ENCODE measurements at places on chromosomes 1 and 21.

DNA sequence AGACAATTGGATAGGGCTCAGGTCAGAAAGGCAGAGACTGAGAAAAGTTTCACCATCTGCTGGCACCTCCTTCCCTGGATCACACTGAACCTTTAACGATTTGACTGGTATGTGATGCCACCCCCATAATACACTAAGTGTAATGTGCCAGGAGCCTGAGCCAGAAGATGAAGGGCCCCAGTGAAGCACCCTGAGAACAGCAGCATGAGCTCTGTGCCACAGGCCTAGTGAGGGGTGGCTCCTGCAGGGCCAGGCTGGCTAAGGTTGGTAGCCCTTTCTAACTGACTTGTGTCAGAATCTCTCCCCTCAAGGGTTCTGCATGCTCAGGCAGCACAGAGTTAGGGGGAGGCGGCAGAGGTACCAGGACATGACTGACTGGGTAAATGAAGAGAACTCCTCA is 38.9 kb downstream of the ARHGEF11 start:
- DNase-seq = no peak

- DNase-seq = no peak
These were observed 6.9 kb upstream of the A3GALT2 start for GRCh38 chr1:33327587-33328325.

DNA sequence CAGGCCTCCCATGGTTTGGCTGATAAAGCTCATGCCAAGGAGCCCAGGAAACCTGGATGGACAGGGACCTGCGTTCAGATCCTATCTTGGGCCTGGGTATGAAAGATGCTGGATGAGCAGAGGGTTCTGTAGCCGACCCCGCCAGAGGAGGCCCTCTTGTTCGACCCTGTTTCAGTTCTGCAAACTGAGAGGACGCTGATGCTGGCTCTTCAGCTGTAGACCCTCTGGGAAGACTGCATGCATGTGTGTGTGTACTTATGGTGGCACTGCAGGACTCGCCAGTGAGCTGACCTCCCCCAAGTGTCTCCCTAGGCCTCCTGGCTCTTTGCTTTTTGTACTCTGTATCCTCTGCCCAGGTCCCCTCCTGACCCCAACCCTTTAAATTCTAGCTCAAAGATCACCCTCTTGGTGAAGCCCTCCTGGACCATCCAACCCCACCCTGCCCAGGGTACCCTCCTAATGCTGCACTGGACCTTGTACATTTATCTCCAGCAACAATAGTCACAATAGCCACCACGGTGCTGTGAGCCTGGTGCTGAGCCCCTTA is 1.6 kb downstream of the EPS8L3 start:
- no peak for DNase-seq

DNA sequence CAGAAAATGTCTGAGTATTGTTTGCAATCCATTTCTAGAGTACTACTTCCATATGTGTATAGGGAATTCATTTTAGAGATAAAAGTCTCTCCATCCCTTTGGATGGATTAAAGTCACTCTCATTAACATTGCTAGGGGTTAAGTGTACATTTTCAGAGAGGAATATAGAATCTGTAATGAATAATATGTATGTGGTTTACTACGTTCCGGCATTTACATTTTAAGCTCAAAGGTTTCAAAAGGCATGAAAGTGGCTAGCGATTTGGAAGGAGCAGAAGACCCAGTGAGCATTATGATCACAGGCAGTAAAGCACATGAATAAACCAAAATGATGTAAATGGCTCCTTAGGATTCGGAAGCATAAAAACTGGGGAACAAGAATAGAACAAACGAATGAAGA is 123.0 kb downstream of the DSCAM start:
- no peak for DNase-seq

DNA sequence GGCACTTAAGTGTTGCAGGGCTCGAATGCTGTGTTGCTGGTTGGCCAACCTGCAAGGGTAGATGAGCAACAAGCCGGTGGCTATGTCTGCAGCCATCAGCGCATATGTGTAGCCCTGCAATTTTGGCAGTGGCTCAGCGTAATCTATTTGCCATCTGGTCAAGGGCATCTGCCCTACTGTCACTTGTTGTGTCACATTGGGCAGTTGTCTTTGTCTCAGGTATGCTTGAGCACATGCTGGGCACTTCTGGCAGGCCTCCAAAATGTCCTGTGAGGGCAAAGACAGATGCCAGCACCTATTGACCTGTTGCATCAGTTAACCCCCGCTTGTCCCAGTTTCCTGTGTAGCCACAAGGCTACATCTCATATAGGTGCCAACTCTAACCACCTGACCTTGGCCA is 111.8 kb downstream of the GDAP2 start:
- no peak for DNase-seq

- no peak for DNase-seq
These were observed 14.0 kb downstream of the MX2 start for GRCh38 chr21:41375875-41376274.

DNA sequence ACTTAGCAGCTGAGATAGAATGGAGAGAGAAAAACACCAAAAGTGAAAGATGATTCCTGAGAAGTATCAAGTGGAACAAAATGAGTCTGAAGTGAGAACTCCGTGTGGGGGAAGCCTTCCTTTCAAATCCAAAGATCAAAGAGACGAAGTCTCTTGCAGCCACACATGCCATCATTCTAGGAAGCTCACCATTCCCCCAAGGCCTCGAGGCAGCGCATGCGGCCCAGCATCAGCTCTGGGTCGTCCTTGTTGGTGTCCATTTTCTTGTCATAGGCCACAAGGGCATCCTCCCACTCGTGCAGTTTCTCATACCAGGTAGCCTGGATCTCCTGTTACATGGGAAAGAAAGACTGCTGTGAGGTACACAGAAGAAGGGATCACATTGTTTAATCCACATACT is 32.2 kb upstream of the ANGPTL7 start:
- no peak for DNase-seq

- no peak for DNase-seq
These were observed 82.4 kb upstream of the PLPPR4 start for GRCh38 chr1:99181892-99182291.

DNA sequence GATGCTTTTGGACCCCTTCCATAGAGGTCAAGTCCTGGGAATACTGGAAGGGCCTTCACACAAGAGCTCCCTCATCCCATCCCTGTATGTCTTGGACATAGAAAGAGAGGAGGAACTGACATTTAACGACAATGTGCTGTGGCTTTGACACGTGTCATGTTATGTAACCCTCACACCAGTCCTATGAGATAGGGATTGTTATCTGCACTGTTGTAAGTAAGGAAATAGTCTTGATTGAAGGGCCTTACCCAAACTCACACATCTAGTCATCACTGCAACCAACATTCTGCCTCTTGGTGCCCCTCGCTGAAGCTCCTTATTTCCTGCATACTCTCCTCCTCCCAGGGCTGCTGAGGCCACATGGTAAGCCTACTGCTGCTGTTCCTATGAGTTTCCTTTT is 63.7 kb upstream of the ANGPTL1 start:
- DNase-seq = no peak

- DNase-seq = no peak
These were observed 92.7 kb downstream of the LRRC8C start for GRCh38 chr1:89725631-89726030.

DNA sequence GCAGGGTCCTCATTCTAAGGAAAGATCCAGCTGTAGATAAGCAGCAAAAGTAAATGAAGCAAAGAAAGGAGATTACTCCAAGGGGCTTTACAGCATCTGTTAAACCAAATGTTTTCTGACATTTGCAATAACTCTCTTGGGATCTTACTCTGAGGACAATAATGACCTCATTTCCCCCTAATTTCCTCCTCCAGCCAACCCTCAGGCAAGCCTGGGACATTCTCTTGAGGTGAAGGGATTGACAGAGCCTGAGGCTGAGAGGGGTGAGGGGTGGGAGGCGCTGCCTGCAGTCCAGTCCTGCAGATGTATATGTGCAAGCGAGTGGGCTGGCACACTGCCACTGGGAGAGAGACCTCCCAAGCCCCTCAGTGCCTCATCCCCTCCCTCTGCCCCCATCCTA is 40.5 kb upstream of the NEK2 start:
- no peak for DNase-seq

DNA sequence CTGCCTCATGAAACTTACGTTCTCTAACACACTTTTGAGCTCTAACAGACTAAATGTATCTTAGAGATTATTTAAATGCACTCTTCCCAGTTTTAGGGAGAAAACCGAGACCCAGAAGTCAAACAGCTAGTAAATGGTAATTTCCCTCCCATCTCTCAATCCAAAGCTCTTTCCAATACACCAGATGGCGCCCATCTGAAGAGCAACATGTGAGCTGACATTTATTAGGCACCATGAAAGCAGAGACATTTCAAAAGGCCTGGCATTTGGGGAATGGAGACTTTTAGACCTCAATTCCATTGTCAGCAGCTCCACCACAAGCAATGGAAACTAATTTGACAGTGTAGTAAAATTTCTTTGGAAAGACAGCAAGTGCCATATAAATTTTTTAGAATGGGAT is 191.4 kb downstream of the DAB1 start:
- DNase-seq = peak; percentile 5
